Thoracic aorta (tissue), 2 donors: ENCODE measurements at places on chromosomes 2 and 18. TPM values are rescaled to one million over a fixed set of nuclear protein-coding genes. Genes with fewer than 3 reads are reported as not detected.

DNA sequence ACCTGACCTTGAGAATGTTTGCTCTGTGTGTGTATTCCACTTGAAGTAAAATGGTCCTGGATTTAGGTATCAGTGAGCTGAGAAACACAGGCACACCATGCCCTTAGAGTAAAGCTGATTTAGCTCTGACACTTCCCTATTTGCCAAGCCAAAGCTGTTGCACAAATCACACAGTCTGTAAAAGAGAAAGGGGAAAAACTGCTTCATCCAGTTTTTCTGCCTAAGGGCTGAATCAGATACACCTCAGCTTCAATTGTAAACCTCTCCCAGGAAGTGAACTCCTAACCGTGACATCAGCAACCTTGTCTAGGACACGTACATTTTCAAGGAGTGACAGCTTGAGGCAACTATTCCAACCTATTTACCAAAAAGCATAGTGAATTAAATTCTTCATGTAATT, 150.4 kb downstream of the NR4A2 start:
- no peak for DNase-seq

DNA sequence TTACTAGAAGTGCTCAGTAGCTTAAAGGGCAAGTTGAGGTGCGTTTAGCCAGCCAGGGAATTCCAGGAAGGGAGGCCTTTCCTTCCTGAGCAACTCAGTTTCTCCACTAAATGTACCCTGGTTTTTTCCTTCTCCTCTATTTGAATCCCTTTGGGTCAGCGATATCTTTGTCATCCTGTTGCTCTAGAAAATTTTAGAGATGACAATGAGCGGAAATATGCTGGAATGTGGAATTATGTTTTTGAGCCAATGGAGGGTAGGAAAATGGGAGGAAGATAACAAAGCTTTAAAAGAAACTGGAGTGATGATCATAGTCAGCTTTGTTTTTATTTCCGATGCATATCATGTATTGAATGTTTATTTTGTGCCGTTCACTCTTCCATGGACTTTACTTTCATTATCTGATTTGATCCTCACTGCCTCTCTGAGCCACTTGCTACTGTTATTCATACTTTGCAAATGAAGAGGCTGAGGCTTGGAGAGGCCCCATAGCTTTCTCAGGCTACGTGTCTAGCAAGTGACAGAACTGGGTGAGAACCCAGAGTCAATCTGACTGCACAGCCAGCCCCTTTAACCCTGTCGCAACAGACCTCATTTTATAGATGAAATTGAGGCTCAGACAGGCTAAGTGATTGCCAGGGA, 67.3 kb downstream of the NTSR2 start:
- DNase-seq: no peak

GRCh38 chr2:1824202-1824905, 80.0 kb upstream of the PXDN start:
- peak; percentile 71 for DNase-seq

GRCh38 chr2:9594366-9595054, 36.3 kb downstream of the YWHAQ start:
- peak; percentile 12 for DNase-seq

DNA sequence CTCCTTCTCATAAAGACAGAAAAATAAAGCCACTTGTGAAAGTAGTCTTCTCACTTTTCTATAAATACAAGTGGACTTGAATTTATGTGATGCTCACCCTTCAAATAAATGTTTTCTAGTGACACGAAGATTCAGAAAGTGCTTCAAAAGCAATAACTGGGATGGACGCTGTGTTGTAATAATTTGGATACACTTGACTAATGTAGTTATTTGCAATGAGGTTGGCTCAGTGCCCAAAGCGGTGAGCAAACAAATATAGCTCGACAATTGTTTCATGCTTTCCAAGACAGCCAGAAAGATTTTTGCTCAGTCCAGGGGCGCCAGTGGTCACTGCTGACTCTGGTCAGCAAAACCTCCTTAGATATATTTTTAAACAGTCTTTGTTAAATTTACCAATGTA, 278.6 kb upstream of the KLHL14 start:
- no peak for DNase-seq

- DNase-seq: no peak
Observed at GRCh38 chr2:13110825-13111224, 394.1 kb downstream of the TRIB2 start.

DNA sequence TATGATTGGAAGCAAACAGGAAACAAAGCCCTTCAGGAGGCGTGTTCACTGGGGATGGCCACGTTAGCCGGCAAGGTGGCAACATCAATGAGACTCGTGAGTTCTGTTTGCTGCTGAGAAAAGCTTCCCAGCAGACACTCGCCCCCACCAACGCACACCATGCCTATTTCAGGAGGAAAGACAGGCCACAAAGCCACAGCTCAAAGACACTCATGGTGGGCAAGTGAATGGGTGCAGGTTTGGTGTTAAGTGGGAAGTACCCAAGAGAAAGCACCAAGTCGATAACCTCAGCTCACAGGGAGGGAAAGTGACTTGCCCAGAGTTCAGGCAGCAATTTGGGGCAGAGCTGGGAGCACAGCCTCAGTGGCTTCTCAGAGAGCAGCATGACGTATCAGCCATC, 10.5 kb upstream of the MTERF4 start:
- no peak for DNase-seq

GRCh38 chr18:22161090-22161489, 8.3 kb upstream of the GATA6 start:
- no peak for DNase-seq

DNA sequence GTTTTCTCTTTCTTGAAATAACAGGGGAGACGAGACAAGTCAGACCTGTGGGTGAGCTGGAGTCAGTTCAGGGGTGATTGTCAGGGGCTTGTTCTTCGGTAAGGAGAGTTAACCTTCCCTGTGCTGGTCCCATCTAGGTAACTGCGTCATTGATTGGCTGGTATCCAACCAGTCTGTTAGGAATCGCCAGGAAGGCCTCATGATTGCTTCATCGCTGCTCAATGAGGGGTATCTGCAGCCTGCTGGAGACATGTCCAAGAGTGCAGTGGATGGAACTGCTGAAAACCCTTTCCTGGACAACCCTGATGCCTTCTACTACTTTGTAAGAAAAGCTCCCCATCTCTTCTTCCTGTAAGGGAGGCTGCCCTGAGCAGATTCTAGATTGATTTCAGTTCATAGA, 21.3 kb downstream of the PLEK start:
- no peak for DNase-seq

GRCh38 chr2:165863810-165864261, 69.8 kb upstream of the GALNT3 start:
- no peak for DNase-seq

Gene OSR1
- 180 TPM for total RNA-seq
